ENCODE measurements at places on chromosomes 16 and 17. TPM values are rescaled to one million over a fixed set of nuclear protein-coding genes. Genes with fewer than 3 reads are reported as not detected.

DNA sequence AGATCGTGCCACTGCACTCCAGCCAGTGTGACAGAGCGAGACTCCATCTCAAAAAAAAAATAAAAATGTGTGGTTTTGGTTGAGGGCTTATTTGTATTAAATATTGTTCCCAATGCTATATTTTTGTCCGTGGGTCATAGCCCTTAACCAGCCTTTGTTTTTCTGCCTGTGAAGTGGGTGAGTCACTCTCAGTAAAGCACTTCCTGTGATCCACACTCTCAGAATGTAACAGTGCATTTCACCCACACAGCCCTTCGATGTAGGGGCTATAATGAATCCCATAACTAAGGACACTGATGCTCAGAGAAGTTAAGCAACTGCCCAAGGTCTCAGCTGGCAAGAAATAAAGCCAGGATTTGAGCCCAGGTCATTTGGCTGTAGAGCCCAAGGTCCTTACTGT is 34.7 kb upstream of the POLR3E start:
- no peak for DNase-seq
- H3K4me1 ChIP-seq, result no peaks in the 10 kb centered on the region
- H3K36me3 ChIP-seq, result peaks cover 16% of the 10 kb centered on the region
- H3K27me3 ChIP-seq, result no peaks in the 10 kb centered on the region

DNA sequence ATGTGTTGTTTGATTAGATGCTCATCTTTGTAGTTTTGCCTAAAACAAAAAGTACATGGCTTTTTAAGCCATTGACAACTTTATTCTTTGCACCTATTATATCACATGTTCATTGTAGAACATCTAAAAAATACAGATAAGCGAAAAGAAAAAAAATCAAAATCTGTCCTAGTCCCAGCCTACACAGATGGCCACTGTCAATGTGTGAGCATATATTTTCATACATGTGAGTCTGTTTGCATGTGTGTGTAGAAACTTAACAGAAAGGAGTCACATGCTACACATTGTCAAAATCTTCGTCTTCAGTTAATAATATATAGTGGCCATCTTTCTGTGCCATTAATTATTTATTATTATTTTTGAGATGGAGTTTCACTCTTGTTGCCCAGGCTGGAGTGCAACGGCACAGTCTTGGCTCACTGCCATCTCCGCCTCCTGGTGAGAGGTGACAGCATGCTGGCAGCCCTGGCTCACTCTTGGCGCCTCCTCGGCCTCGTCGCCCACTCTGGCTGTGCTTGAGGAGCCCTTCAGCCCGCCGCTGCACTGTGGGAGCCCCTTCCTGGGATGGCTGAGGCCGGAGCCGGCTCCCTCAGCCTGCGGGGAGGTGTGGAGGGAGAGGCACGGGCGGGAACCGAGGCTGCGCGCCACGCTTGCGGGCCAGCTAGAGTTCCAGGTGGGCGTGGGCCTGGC is 68.5 kb upstream of the AMZ2 start:
- no peaks in the 10 kb centered on the region for H3K4me1 ChIP-seq
- no peak overlapping the region for H3K27ac ChIP-seq
- no peak for DNase-seq
- H3K4me3 ChIP-seq, result no peak overlapping the region
- H3K36me3 ChIP-seq, result no peaks in the 10 kb centered on the region
- H3K27me3 ChIP-seq, result no peaks in the 10 kb centered on the region

- H3K4me1 ChIP-seq, result no peaks in the 10 kb centered on the region
- DNase-seq, result no peak
- H3K27ac ChIP-seq, result no peak overlapping the region
- no peak overlapping the region for H3K4me3 ChIP-seq
- no peaks in the 10 kb centered on the region for H3K36me3 ChIP-seq
These were observed 5.2 kb upstream of the HOXB13 start for GRCh38 chr17:48733632-48734328.

- H3K36me3 ChIP-seq, result no peaks in the 10 kb centered on the region
- DNase-seq, result no peak
- H3K27ac ChIP-seq, result no peak overlapping the region
- H3K4me1 ChIP-seq, result no peaks in the 10 kb centered on the region
These were observed 114.0 kb downstream of the C16orf95 start for GRCh38 chr16:87203060-87203656.

GRCh38 chr16:55815320-55815719 is 17.6 kb downstream of the CES1 start:
- no peaks in the 10 kb centered on the region for H3K27me3 ChIP-seq
- no peak overlapping the region for H3K27ac ChIP-seq
- no peaks in the 10 kb centered on the region for H3K36me3 ChIP-seq

CA7 gene
- total RNA-seq, result 1.3 TPM

NKIRAS2 gene
- 22.5 TPM for total RNA-seq
